Kidney (tissue), 22 donors: ENCODE measurements at places on chromosomes 5 and 9. TPM values are rescaled to one million over a fixed set of nuclear protein-coding genes. Genes with fewer than 3 reads are reported as not detected.

DNA sequence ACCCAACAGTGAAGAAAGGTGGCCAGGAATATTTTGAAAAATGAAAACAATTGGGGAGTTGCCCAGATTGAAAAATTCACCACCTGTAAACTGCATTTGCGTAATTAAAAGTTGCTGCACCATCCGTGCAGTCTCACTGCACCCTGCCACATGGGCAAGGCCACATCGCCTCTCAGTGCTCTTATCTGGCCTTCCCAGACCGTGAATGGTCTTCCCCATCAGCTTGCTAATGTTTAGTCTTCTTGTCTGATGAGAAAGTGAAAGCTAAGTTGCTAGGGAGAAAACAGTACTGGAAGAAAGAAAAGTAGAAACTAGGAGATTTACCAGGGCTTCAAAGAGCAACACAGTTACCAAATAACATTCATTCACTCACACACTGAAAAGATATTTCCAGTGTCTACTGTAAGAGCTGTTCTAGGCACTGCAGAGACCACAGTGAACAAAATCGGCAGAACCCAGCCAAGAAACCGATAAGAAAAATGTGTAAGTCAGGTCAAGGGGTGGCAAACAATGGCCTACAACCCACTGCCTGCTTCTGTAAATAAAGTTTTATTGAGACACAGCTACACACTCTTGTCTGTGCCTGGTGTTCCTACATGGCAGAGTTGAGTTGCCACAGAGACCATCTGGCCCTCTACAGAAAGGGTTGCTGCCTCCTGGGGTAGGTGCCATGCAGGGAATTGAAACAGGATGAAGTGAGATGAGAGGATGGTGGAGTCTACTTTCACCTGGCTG, 51.2 kb upstream of the CTSL start:
- peaks cover 6% of the 10 kb centered on the region for H3K4me1 ChIP-seq
- peak; percentile 9 for DNase-seq
- no peaks in the 10 kb centered on the region for H3K36me3 ChIP-seq
- no peak overlapping the region for H3K4me3 ChIP-seq
- no peaks in the 10 kb centered on the region for H3K27me3 ChIP-seq

Gene WDR38
- total RNA-seq: 0.31 TPM

DNA sequence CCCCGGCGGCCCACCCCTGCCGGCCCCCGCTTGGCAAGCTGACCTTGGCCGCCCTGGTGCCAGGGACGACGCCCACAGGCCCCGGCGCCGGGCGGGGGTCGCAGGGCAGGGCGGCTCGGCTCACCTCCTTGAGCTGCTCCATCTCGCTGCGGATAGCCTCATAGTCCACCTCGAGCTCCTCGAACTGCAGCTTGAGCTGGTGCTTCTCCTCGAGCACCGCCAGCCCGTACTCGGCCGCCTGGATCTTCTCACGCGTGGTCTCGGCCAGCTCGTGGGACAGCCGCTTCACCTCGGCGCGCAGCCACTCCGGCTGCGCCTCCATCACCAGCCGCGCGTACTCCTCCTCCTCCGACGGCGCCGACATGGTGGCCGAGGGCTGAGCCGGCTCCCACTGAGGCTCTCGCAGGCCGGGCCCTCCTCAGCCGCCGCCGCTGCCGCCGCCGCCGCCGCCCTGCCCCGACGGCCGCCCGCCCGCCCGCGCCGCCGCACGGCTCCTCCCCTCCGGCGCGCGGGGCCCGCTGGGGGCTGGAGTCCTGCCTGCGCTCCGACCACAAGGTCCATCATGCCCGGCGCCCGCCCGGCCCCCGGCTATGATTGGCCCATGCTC, at the start of gene BICD2:
TSS of gene BICD2 (minus strand) at position 453 of the 607 bp plus-strand sequence. CDS start at position 364, 89 bp downstream.
- H3K4me3 ChIP-seq: peak within 1 kb of the TSS; percentile 85
- H3K36me3 ChIP-seq: no peaks in the 10 kb centered on the region
- peak within 1 kb of the TSS; percentile 100 for H3K27ac ChIP-seq
- no peaks in the 10 kb centered on the region for H3K4me1 ChIP-seq
- H3K27me3 ChIP-seq: no peaks in the 10 kb centered on the region

DNA sequence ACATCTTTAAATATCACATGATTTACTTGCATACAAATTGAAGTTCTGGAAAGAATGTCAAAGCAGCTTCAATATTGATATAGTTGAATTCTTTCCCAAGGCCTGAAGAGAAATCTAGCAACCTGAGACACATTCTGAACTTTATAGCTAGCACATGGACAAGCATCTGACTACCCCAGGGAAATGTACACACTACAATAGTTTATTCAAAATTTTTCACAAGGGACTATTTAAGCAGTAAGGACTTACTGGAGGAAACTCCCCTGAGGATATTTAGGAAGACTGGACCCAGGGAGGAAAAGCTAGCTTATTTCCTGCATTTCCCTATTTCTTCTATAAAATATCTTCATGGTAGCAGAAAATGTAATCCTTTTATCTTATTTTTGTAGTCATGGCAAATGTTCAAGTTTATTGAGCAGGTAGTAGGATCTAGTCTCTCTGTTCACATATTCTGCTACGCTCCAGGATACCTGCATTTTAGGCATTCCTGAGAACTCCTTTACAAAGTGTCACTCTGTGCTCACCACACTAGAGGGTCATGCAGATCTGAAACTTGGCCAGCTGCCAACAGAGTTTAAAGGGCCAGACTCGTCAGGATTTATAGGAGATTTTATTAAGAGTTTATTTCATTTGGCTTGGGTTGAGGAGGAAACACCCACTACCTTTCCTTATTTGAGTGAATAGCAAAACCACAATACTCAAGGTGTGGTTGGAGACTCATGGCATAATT, 348.4 kb upstream of the FTMT start:
- H3K27me3 ChIP-seq: no peaks in the 10 kb centered on the region

GRCh38 chr5:177604116-177604521, 4.2 kb downstream of the B4GALT7 start:
- H3K4me3 ChIP-seq: no peak overlapping the region
- no peaks in the 10 kb centered on the region for H3K36me3 ChIP-seq
- peak; percentile 70 for DNase-seq
- H3K27me3 ChIP-seq: no peaks in the 10 kb centered on the region
